Stimulated activated CD8-positive, alpha-beta memory T cell treated with anti-CD3 and anti-CD28 coated beads, Interleukin-4, amount 100 ng/mL, for 24 hours (primary cell): ENCODE measurements at places on chromosomes 11 and 22.
A peak's percentile ranks its signal among the peaks of the same experiment; 100 is the strongest.

DNA sequence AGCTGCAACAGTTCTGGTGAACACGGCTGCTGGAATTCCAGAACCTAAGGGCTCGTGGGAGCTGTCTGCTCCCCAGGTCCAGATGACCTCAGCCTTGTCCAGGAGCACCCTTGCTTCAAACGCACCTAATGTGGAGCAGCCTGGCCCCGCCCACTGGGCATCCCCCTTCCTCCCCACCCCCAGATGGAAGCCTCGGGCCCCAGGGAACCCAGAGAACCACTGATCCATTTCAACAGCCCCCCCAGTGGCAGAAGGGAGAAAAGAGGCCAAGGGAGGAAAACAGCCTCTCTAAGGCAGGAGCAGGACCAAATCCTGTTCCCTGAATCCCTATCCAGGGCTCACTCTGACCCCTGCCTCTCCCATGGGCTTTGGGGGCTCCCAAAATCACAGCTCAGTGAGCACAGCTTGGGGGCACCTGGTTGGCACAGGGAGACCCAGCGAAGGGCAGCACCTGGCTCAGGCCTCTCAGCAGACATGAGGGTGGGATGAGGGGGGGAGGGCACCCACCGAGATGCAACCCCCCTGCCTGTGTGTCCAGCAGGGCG, 1.2 kb downstream of the CYTH4 start:
- peak; percentile 53 for DNase-seq

DNA sequence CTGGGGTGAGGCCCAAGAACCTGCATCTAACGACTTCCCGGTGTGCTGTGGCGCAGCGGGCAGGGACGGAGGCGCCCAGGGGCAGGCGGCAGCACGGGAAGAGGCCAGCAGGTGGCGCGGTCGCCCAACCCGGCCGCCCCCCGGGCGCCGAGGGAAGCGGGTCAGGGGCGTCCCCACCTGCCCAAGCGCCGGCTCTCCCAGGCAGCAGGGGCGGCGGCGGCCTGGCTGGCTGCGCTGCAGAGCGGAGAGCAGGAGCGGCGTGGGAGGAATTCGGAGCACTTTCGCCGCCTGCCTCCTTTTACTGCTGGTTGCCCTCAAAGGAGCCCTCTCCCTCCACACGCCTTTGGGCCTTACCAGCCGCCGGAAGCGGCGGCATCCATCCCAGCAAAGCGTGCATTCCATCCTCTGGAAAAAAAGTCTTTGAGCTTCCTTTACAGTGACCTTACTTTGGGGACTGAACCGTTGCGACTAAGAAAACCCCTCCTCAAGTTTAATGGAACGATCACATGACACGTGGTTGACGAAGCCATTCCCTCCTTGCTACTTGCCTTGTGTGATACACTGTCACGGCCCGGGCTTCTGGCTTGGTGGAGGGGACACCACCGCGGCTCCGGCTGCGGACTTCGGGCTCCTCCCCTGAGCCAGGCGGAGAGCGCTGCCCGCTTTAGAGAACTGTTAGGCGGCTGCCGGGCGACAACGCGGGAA, 106.8 kb upstream of the CLMP start:
- peak; percentile 53 for DNase-seq

- peak; percentile 38 for DNase-seq
Observed at GRCh38 chr11:73141309-73142127, 600 bp downstream of the FCHSD2 start.

GRCh38 chr11:133653336-133653735, 121.0 kb upstream of the OPCML start:
- no peak for DNase-seq

GRCh38 chr11:11535611-11536010, 86.2 kb downstream of the GALNT18 start:
- DNase-seq: no peak

GRCh38 chr11:121383716-121384115, 68.4 kb upstream of the SORL1 start:
- DNase-seq: no peak

GRCh38 chr11:112307616-112308015, 47.0 kb upstream of the PLET1 start:
- DNase-seq: no peak

- no peak for DNase-seq
Observed at GRCh38 chr11:10272132-10272531, 21.9 kb downstream of the SBF2 start.

DNA sequence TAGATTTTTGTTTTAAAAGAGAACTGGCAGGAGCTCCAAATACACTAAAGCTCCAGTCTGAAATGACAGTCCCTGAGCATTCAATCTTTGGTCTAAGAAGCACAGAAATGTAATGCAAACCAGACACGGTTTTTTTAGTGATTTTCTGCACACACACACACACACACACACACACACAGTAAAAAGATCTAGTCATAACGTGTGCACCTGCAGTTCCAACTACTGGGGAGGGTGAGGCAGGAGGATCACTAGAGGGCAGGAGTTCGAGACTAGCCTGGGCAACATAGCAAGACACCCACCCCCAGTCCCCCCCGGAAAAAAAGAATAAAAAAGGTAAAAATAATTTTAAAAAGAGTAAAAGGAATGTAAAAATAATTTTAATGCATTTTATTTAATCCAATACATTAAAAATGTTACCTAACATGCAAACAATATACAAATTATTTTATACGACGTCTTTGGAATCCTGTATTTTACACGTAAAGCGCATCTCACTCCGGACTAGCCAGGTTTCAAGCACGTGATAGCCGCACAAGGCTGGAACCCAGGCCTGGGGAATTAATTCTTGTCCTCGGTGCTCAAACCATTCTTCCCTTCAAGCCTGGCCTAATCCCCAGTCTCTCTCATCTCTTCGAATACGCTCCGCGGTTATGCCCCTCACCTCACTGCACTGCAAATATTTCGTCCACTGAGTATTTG, 762 bp upstream of the TBC1D22A start:
- DNase-seq: no peak

DNA sequence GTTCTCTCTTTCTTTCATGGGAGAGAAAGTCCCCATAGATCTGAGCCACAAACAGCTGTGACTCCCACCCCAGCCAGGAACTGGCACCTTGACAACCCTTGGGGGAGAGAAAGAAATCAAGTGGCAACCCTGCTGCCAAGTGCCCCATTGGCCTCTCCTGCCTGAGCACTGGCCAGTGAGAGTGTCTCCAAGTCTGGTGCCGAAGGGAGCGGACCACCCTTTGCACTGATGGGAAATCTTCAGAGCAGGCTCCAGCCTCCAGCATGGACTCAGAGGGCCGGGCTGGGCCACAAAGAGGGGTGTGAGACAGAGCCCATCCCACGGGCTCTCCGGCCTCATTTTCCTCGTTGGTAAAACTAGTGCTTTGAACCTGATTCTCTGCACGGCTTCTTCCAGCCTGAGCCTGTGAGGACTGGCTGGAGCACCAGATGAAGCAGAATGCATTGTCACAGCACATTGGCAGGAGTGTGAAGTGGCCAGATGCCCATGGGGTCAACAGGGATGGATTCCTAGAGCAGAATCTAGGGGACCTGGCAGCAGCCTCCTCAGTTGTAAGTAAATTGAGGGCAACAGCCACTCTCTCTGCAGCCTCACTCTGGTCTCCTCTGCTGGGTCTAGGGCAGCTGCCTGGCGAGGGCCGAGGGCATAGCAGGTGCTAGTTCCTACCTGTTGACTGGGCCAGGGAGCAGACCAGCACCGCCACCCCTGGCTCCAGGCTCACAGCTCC, 81.4 kb downstream of the TRIM29 start:
- no peak for DNase-seq

DNA sequence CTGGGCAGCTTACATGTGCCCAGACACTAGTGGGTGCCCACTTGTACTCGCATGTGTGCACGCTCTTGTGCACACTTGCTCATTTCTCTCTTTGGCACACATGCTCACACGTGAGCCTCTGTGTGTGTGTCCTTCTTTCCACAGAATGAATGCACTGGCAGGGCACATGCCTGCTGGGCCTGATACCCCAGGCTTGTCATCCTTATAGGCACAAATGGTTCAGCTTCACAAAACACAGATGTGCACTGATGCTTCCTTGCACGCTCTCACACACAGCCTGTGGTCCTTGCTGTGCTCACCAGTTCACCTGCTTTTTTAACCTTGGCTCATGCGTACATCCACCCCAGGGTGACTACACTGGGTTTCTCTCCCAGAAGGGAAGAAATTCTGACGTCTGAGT, 174.8 kb downstream of the BUD13 start:
- DNase-seq: no peak

GRCh38 chr22:47124451-47124881, 362.0 kb downstream of the TBC1D22A start:
- no peak for DNase-seq

DNA sequence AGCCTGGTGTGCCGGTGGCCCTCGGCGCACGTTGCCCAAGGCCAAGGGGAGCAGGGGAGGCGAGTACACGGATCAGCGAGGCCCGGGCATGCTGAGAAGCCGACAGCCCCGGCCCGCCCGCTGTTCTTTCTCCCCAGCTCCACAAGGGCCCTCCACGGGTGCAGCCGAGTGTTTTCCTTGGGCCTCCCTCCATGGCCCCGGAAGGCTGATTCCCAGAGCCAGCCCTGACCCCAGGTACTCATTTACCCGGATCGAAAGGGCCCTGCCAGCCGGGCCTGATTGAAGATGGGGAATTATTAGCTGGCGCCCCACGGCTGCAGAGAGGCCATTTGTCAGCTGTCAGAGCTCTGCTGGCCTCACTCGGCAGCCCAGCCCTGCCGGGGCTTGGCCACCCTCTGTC, 53.1 kb downstream of the WNT7B start:
- no peak for DNase-seq

DNA sequence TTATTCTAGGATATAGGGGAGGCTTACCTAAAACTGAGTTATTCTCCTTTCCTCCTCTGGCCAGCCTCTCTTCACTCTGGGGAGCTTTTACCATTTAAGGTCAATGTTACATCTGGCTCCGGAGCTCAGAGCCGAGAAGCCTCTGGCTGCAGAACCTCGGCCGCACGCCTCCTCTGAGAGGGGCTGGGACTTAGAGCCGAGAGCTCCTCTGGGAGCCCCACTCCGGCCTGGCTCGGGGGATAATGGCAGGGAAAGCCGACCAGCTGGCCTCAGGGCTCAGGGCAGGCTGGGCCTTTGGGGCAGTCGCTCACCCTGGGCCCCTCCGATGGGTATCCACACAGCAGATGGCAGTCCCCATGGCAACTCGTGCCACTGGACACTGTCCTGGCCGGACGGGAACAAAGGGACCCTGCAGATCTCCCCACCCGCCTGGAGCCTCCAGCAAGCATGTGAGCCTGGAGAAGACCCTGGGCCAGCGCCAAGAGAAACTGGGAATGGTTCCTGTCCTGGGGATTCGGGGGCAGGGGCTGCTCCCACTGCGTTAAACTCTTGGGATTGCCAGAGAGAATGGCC, at the start of gene IRAG1:
IRAG1 (minus strand) TSS at position 247 of the 573 bp plus-strand sequence; CDS start at position 94, 153 bp downstream.
- DNase-seq: no peak

GRCh38 chr22:45064313-45065278, 54.8 kb upstream of the PHF21B start:
- peak; percentile 38 for DNase-seq

- no peak for DNase-seq
Observed at GRCh38 chr11:92670308-92670890, 299.1 kb upstream of the MTNR1B start.

DNA sequence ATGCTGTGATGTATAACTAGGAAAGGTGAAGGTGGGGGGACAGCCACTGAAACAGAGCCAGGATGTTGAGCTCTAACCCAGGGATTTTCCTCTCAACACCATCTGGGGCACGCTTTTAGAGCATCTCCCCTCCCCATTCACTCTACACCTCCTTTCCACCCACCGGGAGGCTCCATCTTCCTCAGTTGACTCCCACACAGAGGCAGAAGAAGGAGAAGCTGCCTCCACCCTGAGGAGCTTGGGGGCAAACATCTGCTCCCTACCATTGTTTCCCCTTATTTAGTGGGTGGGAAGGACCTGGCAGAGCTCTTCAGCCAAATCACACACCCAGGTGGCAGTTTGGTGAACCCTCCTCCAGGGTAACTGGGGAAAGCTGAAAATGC, 50.0 kb upstream of the ADA2 start:
- no peak for DNase-seq

DNA sequence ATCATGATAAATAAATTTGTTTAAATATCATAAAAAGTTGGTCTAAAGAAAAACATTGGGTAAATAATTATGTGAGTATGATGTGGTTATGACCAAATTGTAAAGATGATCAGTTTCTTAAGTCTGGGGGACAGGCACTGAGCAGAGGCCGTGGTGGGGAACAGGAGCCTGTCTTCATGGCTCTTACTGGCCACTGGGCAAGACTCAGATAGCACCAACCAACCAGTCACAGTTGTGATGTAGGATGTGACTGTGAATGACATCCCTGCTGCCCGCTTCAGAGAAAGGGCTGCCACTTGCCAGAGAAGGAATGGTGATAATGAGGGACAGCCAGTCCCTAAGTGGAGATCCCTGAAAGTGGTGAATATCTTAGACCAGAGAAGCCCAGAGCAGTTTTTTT, 7.0 kb downstream of the PTPRJ start:
- no peak for DNase-seq

- DNase-seq: no peak
Observed at GRCh38 chr11:11178671-11179638, 174.1 kb downstream of the CSNK2A3 start.

GRCh38 chr11:67001332-67001731, 21.6 kb upstream of the SYT12 start:
- DNase-seq: no peak

GRCh38 chr11:93608364-93608763, 53.1 kb upstream of the CEP295 start:
- no peak for DNase-seq

- no peak for DNase-seq
Observed at GRCh38 chr11:134527382-134528243, 115.6 kb upstream of the B3GAT1 start.

DNA sequence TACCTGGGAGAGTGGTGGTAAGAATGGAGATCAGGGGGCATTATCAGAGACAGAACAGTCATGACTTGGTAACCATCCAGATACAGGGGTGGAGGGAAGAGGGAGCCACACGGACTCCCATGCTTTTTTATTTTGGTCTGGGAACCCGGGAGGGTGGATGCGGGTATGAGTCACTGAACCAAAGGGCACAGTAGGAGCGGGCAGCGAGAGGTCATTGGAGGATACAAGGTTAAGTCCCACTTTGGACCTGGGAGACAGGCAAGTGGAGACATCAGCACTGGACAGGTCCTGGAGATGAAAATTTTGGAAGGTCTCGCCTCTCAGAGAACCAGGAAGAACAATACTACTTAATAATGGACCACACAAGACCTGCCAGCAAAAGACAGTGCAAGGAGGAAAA, 6.7 kb downstream of the HDHD5 start:
- no peak for DNase-seq

GRCh38 chr11:111960916-111961315, 23.8 kb downstream of the DIXDC1 start:
- DNase-seq: no peak

- no peak for DNase-seq
Observed at GRCh38 chr11:11415901-11416300, 62.9 kb upstream of the CSNK2A3 start.

DNA sequence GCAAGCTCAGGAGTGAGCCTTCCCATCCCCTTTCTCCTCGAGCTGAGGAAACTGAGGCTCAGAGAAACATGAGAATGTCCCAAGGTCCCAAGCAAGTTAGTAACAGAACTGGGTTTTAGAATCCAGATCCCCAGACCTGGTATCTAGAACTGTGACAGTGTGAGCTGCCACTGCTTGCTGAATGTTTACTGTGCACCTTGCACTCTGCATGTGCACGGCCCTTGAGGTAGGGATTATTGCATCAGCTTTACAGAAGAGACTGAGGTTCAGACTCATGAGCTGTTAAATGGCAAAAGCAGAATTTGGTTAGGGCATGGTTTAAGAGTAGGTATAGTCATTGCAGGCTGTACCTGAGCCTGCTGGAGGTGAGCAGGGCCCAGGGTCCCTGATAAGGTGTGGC, 3.8 kb upstream of the MPPED1 start:
- DNase-seq: no peak
